Smooth muscle cell of the brain vasculature (primary cell): ENCODE measurements at places on chromosomes 13 and 19.

DNA sequence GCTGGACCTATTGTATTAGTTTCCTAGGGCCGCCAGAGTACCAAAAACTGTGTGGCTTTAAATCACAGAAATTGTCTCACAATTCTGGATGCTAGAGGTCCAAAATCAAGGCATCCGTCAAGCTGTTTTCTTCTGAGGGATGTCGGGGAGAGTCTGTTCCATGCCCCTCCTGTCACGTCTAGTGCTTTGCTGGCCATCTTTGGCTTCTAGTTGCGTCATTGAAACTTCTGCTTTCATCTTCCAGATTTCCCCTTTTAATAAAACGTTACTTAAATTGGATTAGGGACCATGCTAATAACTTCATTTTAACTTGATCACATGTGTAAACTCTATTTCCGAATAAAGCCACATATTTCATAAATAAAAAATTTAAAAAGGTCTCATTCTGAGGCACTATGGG lies 47.5 kb downstream of the TRPM4 start:
- DNase-seq: no peak

DNA sequence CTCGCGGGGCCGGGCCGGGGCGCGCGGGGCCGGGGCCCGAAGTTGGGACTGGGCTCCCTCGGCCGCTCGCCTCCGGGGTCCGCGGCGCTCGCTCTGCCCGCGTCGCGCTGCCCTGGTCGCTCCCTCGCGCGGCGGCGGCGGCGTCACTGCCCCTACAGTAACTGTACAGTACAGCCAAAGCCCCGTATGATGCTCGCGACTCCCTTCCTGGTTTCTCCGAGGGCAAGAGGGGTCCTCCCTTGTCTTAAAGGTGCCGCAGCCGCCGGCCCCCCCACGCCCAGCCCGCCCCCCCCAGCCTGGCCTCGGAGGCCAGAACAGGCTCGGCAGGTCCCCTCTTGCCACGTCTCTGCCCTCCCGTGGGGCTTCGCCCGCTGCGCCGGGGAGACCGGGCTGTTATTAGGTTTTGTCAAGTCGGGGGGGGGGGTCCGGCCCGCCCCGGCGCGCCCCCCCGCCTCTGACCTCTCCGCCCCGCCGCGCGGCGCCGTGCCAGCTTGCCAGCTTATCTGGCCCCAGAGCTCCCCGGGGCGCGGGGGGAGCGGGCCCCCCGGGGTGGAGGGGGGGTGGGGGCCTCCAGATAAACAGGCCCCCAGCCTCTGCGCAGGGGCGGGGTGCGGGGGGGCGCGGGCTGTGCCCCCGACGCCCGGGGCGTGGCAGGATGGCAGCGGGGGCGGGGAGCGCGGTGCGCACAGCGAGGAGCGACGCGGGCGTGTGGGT lies at the start of gene ZBTB7A:
ZBTB7A (minus strand) TSS at position 218 of the 714 bp plus-strand sequence. CDS start 11,667 bp downstream, outside the sequence.
- DNase-seq: no peak

DNA sequence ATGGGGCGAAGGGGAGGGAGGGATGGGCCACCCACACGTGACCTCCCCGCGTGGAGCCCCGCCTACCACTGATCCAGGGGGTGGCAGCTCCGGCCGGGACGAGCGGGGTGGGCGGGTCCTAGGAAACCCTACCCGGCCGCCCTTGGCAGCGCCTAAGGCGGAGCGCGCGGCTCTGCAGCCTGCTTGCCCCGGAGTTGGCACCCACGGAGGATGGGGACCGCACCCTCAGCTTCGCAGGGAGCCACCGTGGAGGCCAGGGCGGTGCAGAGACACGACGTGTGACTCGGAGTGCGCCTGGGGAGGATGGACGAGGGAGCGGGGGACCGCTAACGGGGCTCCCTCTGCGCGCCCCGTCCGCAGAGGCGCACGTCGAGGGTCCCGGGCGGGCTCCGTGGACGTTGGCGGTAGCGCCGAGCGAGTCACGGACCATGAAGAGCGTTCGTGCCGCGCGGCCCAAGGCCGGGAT lies at the start of gene RGS9BP:
RGS9BP (plus strand) TSS at position 129 of the 466 bp plus-strand sequence. CDS start 416 bp downstream, outside the sequence.
- DNase-seq: no peak

- no peak for DNase-seq
These were observed 9.9 kb upstream of the LEUTX start for GRCh38 chr19:39768786-39769185.

- DNase-seq: no peak
These were observed 173.5 kb upstream of the OBI1 start for GRCh38 chr13:78832461-78832860.

- DNase-seq: no peak
These were observed 25.7 kb upstream of the C13orf46 start for GRCh38 chr13:113999618-113999910.

- no peak for DNase-seq
These were observed 1.1 kb downstream of the TSSK6 start for GRCh38 chr19:19514215-19514657.

DNA sequence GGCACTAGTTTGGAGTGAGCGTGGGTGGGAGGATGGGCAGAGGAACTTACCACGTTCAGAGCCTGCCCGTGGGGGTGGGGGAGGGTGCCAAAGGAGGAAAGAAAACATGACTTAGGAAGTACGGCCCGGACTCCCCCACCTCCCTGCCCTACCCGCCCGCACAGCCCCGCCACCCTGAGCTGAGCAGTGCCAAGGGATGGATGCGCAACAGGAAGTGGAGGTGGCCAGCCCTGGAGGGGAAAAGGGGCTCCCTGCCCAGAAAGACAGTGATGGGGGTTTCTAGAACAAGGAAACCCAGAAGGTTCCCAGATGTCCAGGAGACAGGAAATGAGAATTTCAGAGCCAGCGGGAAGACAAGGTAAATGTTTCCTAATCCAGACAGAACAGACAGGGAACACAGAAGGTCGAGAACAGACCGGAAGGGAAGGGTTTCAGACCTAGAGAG lies 6.3 kb downstream of the TEAD2 start:
- DNase-seq: no peak

- no peak for DNase-seq
These were observed 78.6 kb upstream of the MAB21L1 start for GRCh38 chr13:35554972-35555623.

GRCh38 chr13:83151308-83151660 lies 731.0 kb downstream of the SLITRK1 start:
- no peak for DNase-seq

DNA sequence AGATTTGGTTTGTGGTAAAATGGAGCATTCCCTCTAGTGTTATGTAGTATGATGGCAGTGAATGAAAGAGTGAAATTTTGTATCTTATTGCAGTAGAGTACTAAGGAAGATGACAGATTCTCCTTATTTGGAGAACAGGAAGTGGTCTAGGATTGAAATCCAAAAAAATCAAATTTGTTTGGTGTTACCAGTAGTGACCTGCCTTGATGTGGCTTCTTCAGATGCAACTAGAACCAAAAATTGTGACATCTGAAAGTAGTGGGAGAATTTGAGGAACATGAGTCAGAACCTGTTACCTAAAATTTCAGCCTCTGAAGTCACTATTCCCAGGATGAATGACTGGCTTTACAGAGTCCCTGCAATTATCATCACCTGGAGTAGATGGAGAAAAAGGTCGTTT lies 165.9 kb downstream of the KLF5 start:
- DNase-seq: no peak

- no peak for DNase-seq
These were observed 17.7 kb upstream of the SEMA6B start for GRCh38 chr19:4577020-4577782.

DNA sequence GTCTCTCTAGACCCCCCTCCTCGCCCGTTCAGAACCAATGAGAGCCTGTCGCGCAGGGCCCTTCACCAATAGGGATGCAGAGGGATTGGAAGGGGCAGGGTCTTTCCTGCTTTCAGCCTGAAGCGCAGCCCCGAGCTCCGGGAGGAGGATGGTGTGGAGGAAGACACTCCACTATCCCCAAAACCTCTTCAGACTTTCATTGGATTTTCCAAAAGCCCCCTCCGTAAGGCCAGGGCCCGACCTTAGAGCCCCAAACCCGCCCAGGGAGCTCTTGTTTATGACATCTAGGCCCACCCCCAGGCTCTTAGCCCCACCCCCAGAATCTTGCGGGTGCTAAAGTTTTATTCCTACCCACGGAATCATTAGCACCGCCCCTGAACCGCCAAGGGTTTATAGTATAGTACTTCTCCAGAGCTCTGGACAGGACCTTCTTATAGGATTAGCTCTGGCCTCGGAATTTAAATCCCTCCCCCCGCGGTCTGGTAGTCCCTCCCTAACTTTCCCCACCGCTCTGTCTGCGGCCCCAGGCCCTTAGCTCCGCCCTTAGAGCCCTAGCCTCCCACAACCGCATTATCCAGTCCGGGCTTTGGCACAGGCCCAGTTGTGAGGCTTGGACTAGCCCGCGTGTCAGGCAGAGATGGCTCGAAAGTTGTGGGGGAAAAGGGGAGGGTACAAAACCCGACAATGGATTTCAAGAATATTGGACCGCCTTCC lies 6.6 kb upstream of the EML2 start:
- peak; percentile 80 for DNase-seq

- peak; percentile 57 for DNase-seq
These were observed 5.0 kb upstream of the C19orf33 start for GRCh38 chr19:38298821-38299680.

DNA sequence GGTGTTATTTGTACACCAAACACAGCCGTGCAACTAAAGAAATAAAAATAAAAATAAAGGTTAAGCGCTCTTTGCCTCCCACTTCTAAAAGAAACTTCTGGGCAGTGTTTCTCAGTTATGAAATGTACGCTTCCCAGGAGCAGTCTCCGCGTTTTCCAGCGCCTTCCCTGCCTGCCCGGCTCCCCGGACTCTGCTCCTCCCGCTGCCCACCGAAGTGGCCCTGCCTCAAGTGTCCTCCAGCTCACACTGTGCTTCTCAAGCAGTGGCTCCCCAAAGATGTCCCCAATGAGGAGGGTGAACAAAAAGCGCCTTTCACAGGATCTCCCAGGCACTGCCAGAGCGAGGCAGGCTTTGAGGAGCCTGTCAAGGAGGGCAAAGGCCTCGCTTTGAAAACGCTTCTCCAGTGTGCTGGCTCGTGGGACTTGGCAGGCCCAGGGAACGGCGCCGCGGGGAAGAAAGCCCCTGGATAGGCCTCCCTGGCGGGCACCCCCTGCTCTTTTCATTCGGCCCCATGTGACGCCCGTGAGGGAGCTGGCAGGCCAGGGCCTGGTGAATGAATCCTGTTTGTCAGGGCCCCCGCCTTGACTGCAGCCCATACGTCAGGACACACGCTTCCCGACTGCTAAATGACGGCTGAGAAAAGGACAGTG lies 187.1 kb downstream of the FOXO1 start:
- DNase-seq: no peak

DNA sequence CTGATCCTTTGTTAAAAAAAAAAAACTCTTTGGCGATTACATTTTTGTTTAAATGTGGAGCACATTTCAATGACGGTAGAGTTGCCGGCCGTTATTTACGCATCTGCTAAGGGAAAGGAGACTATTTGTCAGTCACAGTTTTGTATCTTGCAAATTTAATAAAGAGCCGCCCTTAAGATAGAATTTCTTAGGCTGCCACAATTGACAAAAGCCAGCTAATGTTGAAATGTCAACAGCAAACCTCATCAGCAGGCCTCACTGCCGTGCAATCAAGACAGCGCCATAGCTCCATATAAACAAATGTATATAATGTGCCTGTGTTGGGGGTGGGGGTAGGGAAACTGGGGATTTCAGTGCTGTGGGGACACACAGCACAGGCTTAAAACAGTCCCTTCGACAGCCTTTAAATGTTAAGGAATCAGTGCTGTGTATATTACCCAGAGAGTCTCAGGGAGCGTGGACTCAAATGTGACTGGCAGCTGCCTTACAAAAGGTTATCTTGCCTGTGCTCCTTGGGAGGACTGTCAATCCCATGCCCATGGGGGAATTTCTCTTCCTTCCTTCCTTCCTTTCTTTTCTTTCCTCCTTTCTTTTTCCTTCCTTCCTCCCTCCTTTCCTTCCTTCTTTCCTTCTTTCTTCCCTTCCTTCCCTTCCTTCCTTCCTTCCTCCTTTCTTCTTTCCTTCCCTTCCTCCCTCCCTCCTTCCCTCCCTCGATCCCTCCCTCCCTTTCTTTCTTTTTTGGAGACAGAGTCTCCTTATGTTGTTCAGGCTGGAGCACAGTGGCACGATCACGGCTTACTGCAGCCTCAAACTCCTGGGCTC lies 108.0 kb downstream of the URI1 start:
- DNase-seq: no peak

DNA sequence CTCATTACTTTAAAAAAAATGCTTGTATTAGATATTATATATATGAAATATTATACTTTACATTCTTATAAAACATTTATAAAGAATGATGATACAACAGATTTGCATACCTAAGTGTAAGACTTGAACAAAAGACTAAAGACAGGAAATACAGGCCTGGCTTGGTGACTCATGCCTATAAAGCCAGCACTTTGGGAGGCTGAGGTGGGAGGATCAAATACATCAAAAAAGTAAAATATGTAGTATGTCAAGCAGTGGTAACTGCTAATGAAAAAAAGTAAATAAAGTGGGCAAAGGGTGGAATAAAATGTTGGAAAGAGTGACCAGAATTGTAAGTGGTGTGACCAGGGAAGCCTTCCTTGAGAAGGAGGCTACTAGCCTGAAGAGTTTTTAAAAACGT lies 133.7 kb downstream of the GGACT start:
- no peak for DNase-seq

DNA sequence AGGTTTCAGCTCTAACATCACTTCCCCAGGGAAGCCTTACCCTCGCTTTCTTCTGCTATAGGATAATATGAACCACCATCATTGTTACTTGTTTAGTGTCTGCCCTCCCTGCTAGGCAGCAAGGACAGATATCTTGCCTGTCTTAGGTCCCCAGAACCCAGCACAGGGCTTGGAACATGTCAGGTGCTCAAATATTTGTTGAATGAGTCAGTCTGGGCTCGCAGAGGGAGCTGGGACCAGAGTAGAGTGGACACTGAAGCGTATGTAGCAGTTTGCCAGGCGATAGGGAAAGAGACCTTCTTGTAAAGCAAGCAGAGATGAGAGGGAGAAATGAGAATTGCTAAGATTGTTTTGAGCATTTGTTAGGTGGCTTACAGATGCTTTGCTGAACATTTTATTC lies 11.7 kb downstream of the BCKDHA start:
- DNase-seq: no peak

DNA sequence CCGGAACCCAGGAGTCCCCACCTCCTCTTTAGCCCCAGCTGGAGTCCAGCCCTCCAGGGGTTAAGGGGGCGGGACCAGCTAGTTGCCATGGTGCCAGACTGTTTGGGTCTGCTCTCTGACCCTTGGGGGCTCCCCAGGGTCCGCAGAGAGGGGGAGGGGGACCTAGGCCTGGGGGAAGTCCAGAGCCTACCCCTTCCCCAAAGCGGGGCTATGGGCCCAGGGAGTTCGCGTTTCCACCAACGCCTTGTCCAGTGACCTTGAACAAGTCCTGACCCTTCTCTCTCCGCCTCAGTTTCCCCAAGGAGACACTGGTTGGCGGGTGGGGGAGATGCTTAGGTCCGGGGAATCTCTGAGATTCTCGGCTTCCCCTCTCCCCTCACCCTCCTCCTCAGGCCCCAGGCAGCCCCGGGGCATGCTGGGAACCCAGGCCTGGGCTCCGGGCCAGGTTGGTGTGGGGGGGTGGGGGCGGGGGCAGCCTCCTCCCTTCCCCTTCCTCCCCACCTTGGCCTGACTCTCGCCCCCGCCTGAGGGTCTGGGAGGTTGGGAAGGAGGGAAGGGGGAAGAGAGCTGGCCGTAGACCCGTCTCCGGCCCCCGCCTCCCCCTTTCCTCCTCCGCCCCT lies 2.6 kb upstream of the SPACA6 start:
- DNase-seq: no peak

- no peak for DNase-seq
These were observed 34.0 kb upstream of the HOMER3 start for GRCh38 chr19:18975011-18975410.

GRCh38 chr19:18842166-18842565 lies 10.4 kb downstream of the UPF1 start:
- no peak for DNase-seq

GRCh38 chr13:86946734-86947133 lies 724.4 kb upstream of the SLITRK5 start:
- DNase-seq: no peak
